NCI-H524 treated with DMSO at 0.1 percent for 48 hours (cell line): ENCODE measurements at places on chromosomes 5 and 9.

DNA sequence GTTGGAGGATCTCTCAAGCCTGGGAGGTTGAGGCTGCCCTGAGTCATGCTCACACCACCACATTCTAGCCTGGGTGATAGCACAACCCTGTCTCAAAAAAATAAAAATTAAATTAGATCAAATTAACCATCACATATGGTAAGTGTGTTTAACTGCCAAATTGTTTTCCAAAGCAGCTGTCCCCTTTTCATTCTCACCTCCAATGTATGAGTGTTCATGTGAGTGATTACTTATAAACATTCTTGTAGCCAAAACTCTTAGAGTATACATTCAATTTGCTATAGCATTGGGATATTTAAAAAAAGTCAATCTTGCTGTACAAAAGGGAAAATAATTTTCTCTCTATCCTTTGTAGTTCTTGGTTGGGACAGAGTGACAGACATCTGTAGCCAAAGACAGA, 53.4 kb upstream of the SNAPC3 start:
- no peak for DNase-seq

DNA sequence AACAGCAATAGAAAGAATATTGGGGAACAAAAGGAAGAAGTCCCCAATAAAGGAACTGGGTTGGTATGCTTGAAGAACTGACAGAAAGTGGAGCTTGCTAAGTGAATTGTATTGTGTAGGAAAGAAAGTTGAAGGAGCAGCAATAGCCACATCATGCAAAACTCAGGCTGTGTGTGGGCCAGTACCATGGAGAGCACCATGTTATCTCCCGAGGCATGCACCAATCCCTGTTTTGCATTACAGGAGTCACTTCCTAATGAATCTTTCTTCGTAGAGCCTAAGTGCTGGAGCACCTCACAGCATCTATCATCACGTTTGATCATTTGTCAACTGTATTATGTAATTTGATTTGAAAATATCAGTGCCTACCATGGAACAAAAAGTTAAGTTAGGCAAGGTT, 137.7 kb upstream of the NMUR2 start:
- DNase-seq = no peak

GRCh38 chr9:133996531-133997520, 4.7 kb upstream of the VAV2 start:
- DNase-seq = no peak

- no peak for DNase-seq
Measured at GRCh38 chr9:108525186-108525585, 330.6 kb downstream of the ACTL7B start.

DNA sequence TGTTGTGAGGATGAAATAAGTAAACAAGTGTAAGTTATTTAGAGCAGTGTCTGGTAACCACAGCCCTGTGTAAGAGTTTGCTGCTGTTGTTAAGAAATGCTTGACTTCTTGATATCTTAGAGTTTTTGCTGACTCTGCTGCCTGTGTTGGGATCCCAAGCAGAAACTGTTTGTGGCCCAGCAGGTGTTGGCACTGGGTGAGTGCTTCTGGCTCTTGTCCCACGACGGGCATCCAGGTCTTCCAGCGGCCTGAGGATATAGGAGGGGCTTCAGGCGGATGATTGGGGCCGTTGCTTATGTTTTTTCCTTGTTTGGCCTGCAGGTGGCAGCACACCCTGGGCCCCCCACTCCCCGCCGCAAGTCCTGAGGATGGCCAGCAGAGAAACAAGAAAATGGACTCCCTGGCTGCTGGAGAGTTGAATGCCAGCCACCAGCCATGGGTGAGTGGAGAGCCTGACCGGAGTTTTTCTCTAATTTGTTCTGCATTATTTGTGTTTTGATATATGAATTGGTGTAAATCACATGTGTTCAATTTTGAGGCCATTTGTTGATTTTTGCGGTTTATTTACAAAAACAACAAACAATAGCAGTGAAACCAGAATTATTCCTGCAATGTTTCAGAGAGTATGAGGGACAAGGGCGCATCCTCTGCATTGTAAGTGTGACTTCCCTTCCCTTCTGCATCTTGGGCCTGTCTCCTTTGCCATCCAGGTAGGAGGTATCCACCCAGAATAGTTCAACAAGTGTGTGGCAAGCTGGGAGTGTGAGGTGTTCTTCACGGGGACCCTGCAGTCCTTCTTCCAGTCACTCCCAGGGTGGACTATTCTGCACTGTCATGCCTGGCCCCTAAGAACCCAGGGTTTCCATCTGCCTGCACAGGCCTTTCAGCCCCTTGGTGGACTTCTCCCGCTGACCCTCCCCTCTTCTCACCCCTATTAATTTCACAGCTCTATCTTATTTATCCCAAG, 50.3 kb downstream of the SLC22A5 start:
- no peak for DNase-seq

GRCh38 chr5:3511519-3511918, 84.1 kb upstream of the IRX1 start:
- no peak for DNase-seq

DNA sequence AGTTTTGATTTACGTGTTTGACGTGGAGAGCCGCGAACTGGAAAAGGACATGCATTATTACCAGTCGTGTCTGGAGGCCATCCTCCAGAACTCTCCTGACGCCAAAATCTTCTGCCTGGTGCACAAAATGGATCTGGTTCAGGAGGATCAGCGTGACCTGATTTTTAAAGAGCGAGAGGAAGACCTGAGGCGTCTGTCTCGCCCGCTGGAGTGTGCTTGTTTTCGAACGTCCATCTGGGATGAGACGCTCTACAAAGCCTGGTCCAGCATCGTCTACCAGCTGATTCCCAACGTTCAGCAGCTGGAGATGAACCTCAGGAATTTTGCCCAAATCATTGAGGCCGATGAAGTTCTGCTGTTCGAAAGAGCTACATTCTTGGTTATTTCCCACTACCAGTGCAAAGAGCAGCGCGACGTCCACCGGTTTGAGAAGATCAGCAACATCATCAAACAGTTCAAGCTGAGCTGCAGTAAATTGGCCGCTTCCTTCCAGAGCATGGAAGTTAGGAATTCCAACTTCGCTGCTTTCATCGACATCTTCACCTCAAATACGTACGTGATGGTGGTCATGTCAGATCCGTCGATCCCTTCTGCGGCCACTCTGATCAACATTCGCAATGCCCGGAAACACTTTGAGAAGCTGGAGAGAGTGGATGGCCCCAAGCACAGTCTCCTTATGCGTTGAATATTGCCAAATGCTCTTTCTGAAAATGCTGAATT, 850 bp downstream of the RRAGA start:
- no peak for DNase-seq

DNA sequence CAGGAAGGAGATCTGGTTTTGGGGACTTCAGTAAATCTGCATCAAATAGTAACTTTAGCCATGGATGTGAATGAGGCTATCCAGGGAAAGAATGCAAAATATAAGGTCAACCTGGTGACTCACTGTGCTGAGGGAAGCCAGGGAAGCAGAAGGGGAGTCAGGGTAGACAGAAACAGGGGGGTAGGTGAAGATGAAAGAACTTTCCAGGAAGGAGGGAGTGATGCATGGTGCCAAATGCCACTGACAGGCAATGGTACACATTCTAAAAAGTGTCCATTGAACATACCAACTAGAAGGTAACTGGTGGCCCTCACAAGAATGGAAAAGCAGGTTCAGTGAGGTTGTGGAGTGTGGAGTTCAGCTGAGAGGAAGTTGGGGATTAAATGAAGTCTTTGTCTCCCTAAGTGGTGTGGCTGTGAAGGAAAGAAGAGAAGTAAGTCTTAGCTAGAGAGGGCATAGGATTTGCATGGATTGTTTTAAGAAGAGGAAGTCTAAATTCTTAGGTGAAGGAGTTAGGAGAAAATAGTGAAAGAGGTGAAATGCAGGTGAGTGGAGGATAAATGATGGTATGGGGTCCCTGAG, 35.5 kb downstream of the PALM2AKAP2 start:
- no peak for DNase-seq

- DNase-seq = no peak
Measured at GRCh38 chr5:59829386-59829785, 64.1 kb downstream of the PDE4D start.

DNA sequence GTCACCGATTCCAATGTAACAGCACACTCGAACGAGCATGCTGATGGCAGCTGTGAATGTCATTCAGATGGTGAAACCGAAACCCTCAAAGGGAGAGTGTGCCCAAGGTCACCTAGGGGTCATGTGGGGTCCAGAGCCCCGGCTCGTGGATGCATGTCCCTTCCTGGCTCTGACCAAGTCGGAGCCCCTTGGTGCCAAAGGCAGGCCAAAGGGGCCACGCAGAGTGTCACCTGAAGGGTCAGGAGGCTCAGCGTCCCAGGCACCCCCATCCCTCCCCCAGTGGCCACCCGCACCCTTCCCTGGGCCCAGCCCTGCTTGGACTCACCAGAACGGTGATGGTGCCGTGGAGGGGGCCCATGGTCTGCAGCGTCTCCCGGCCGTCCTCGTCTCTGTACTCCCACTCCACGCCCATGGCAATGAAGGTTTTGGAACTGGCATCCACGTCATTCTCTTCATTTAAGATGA, 69.5 kb downstream of the ZNF354C start:
- no peak for DNase-seq
